Left ventricle myocardium superior (tissue), 1 donor: ENCODE measurements at places on chromosomes 6 and 20.

DNA sequence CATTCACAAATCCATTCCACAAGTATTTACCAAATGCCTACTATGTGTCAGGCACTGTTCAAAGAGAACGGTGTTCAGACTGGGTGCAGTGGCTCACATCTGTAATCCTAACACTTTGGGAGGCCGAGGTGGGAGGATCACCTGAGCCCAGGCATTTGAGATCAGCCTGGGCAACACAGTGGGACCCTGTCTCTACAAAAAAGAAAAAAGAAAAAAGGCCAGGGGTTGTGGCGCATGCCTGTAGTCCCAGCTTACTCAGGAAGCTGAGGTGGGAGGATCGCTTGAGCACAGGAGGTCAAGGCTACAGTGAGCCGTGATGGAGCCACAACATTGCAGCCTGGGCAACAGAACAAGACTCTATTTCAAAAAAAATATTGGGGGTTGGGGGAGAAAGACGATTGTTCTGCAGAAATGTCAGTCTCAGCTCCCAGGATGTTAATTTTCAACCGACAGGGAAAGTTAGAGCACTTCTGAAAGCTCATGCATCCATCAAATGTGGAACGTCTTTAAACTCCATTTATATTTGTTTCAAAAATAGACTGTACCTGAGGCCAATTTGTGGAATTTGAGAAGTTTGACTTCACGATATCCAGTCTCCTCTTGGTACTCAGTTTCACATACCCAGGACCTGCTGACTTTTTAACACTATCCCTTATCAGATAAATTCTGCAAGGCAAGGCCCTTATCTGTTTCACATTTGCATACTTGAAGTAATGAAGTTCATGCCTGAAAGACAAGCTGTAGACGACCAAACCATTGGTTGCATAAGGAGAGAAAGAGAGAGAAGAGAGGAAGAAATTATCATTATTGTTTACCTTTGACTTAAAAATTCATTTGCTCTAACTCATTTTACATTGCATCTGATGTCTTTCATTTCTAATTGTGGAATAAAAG, 14.8 kb upstream of the BTN3A2 start:
- DNase-seq, result no peak

GRCh38 chr6:34866509-34866908, 21.3 kb downstream of the TAF11 start:
- DNase-seq, result no peak

GRCh38 chr6:129440691-129441090, 269.3 kb downstream of the ARHGAP18 start:
- DNase-seq, result peak; percentile 37

GRCh38 chr6:158589366-158589765, 29.5 kb downstream of the TMEM181 start:
- DNase-seq, result no peak

DNA sequence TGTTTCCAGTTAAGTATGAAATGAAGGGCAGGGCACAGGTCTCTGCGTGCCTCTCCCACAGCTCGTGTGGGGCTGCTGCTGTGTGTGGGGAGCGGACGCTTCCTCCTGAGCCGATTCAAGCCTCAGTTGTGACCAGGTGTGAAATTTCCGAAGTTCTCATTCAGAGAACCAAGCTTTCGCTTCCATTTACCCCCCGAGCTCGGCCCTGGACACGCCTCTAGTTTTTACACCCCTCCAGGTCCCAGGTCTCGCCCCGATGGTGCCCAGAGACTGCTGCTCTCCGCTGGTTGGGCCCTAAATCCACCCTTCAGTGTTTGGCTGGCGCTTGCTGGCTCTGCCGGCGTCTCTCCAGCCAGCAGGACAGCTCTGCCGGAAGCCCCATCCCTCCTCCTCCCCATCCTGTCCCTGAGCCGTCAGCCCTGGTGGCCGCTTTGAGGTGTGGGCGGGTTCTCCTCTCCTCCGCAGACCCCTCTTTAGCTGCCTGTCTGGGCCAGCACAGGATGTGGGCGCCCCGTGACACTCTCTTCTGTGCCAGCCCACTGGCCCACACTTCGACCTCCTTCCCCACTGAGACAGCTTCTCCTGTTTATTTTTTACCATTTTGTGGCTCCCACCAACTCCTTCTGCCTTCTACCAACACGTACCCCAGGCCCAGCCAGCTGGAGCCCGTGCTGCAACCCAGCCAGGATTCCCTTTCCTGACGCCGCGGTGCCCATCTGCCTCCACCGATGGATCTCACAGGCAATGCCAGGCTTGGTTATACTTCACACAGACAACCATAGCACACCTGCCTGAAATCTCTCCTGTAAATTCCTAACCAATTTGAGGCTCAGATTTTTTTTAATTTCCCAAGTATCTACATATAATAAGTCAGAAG, 142.8 kb downstream of the DLL1 start:
- DNase-seq, result no peak

- DNase-seq, result no peak
Measured at GRCh38 chr20:59075934-59076508, 33.4 kb upstream of the PRELID3B start.

DNA sequence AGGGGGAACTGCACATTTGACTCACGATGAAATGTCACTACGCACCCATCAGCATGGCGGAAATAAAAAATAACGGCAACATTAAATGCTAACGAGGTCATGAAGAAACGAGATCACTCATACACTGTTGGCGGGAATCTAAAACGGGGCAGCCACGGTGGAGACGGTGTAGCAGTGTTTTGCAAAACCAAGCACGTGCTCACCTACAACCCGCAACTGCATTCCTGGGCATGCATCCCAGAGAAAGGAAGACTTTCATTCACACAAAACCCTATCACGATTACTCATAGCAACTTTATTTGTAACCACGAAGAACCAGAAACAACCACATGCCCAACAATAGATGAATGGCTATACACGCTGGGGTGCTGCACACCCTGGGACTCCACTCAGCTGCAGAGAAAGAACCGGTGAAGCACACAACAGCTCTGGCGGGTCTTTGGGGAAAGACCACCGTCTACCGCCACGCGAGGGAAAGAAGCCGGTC, 77.0 kb downstream of the YTHDF1 start:
- no peak for DNase-seq

- DNase-seq, result no peak
Measured at GRCh38 chr20:24770628-24771541, 178.2 kb upstream of the CST7 start.

DNA sequence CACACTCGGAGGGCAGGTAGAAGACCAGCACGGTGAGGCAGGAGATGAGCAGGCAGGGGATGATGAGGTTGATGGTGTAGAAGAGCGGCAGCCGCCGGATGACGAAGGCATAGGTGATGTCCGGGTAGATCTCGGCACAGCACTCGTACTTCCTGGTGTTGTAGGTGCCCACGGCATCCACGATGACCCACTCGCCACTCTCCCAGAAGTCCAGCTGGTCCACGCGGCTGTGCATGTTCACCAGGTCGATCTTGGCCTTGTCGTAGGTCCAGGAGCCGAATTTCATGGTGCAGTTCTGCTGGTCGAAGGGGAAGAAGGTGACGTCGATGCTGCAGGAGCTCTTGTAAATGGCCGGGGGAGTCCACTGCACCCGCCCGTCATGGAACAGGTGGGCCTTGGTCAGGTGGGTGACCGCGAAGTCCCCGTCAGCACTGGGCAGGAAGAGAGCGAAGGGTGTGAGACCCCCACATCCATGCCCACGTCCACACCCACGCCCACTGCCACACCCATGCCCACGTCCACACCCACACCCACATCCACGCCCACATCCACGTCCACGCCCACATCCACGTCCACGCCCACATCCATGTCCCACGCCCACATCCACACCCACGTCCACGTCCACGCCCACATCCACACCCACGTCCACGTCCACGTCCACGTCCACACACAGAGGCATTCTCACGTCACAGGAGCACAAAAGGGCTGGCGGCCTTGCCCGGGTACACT, 10.4 kb downstream of the CHRNA4 start:
- DNase-seq, result peak; percentile 18

GRCh38 chr20:4894409-4894808, 106.9 kb downstream of the SLC23A2 start:
- DNase-seq, result no peak

GRCh38 chr20:60819511-60819910, 432.6 kb upstream of the CDH4 start:
- no peak for DNase-seq

DNA sequence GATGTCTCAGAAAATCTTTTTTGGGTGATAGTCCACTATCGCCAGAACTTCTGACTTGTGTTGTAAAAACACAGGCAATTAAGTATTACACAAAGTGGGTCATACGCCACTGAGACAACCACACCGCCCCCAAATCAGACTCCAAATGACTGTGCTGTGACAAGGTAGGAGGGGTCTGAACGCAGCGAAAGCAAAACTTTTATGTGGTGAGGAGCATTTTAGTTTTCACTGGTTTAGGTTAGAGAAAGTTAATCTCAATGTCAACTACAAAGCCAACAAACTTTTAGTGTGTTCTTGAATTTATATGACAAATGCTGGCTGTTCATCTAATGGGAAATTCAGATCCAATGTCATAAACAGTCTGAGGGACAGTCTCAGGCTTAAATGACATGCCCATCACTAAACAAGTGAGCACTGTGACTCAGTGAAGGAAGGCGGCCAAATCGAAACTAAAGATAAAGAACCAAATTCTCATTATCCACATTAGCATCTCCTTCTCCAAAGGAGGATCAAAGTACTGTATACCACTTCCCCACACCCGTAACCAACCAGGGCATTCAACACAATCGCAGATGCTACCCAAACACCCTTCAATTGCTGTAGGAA, 186.7 kb downstream of the GJA10 start:
- no peak for DNase-seq
